ENCODE measurements at places on chromosomes 11 and 22.

DNA sequence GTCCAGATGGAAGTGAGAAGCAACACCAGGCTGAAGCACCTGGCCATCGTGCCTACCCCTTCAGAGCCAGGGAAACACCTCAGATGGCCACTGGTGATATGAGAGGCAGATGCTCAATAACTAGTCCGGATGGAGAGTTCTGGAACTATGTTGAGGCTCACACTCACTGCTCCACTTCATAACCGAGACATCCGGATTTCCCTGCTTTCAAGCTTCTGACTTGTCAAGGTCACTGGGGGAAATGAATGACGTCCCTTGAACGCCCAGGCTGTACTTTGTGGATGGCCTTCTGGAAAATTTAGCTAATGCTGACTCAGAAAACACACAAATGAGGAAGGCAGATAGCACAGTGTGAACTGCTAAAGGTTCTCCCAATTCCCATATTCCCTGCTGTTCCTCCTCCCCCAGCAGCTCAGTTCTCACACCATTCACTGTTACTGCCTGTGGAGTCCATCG lies at the start of gene LYVE1:
Gene LYVE1 (minus strand): TSS at position 180 of the 456 bp plus-strand sequence. CDS start 133 bp downstream, at position 47.
- DNase-seq: no peak

DNA sequence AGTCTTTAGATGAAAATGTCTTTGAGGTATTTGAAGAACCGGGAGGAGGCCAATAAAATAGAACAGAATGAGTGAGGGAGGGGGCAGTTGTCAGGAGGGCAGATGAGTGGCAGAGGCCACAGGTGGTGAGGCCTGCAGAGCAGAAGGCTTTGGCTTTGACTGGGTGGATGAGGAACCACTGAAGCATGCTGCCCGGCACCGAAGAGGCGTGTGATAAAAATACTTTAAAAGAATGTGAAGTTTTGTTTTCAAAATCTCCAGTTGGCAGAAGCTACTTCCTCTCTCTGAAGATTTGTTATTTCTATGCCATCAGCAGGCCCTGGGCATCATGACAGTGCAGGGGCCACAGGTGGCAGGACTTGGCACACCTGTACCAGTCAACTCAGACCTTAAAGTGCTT lies 6.3 kb downstream of the MS4A12 start:
- no peak for DNase-seq

DNA sequence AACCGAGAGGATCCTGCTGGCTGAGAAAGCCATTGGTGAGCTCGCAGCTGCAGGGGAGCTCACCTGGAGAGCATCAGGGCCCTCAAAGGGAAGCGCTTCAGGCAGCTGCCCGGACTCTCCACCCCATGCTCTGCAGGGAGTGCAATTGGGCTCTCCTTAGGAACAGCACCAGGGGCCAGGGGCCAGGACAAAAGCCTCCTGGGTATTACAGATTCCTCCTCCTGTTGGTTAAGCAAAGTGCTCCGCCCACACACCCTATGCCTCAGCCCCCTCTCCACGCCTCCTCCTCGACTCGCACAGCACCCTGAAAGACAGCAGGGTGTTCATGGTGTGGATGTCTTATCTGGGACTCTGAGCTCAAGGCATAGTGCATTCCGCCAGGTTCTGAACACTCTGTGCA lies 139.9 kb downstream of the SHANK2 start:
- no peak for DNase-seq

DNA sequence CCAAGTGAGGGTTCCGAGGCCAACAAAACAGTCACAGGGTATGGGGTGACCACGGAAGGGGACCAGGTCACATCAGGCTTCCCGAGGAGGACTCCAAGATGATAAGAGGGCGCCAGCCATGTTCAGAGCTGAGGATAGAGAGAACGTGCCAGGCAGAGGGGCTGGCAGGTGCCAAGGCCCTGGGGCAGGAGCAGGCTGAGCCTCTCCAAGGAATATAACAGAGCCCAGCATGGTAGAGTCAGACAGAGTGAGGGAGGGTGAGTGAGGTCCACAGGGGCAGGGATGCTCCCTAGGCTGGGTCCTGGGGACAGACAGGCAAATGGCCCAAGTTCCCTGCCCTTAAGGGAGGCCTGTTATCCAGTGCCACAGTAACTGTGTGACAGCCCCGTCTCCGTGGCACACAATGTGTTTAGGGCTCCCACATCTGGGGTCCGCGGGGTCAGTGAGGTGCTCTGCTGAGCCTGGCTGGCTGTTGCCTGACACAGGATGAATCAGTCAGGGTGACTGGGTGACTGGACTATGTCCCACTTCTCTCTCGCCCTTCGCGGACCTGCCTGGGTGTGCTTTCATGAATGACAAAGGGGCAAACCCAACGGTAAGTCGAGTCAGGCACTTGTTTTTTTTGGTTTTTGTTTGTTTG lies 105.3 kb downstream of the MPPED1 start:
- no peak for DNase-seq

GRCh38 chr11:103920449-103920848 lies 116.0 kb upstream of the DDI1 start:
- DNase-seq: no peak

DNA sequence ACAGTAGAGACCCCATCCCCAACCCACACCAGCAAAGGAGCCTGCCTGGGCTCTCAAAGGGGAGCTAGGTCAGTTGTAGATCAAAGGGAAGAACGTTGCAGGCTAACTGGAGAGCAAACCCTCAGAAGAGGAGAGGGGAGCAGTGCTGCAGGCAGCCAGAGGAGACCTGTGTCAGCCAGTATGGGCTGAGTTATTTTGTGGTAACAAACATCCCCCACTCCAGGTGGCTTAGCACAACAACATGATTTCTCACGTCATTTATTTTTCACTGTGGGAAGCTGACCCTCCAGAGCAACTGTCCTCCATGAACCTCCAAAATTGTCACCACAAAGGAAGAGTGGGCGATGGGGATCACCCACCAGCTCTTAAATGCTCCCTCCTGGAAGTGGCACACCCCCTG lies 19.8 kb upstream of the SHANK2 start:
- DNase-seq: no peak

DNA sequence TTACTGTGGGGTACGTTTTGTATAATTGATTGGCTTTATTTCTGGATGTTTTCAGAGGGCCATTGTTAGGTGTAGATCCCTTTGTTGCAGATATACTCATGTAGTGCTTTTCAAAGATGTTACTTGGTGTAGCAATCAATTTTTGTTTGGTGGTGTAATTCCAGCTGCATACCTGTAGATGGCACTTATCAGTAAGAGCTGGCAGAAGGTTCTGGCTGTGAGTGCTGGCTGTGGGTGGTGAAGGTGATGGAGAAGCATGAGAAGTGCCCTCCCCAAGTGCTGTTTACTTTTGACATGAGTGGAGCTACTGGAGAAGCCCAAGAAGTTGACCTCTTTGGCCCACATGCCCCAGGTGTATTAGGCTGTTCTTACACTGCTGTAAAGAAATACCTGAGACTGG lies 1074.9 kb downstream of the FAM181B start:
- DNase-seq: no peak

- no peak for DNase-seq
Measured at GRCh38 chr11:83600661-83601060, 314.5 kb upstream of the CCDC90B start.

DNA sequence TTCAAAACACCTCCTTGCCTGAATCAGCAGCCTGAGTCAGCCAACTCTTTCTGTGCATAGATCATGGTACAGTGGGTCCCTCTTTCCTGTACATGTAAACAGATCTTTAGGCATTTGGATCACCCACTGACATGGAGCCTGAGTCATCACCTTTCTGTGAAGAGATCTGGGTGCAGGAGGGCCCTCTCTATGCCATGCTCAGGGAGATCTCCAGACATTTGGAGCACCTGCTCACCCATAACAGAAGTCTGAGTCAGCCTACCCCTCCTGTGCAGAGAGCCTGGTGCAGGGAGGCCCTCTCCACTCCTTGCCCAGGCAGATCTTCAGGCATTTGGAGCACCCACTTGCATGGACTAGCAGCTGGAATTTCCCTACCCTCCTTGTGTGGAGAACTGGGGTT lies 56.2 kb upstream of the GLYAT start:
- DNase-seq: no peak

GRCh38 chr22:49561338-49561737 lies 266.3 kb downstream of the BRD1 start:
- no peak for DNase-seq

DNA sequence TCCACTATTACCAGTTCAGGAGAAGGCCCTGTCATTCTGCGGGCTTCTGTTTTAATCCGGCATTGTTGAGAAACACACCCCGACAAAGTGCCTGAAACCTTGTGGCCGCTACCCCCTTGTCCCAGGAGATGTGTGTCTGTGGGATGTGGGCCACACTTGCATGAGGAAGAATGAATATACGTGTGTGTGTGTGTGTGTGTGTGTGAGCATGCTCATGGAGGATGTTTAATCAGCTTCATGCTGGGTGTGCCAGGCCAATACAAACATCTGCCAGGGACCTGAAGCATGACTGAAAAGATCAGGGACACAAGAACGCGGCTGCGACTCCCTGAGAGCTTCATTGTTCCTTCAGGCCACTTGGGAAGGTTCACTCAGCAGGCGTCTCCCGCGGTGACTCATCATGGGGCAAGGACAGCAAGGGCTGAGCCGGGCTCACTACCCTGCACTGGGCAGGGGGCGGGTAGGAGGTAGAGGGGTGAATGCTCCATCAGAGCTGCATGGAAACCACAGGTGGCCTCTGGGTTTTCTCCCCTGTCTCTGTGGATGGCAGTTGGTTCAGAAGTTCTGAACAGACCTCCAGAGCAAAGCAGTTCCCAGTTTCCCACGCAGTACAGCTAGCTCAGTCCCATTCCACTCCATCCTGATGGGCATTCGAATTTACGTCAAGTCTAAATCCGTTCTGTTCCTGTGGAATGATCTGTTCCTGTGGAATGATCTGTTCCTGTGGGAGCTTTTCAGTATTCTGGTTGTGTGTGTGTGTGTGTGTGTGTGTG lies 7.0 kb upstream of the MALAT1 start:
- no peak for DNase-seq

- DNase-seq: peak; percentile 58
Measured at GRCh38 chr22:39900306-39901227, at the start of gene GRAP2. Gene GRAP2, plus strand, starts transcription at chr22:39901084. Its CDS starts 46,023 bp downstream, at chr22:39947107.

DNA sequence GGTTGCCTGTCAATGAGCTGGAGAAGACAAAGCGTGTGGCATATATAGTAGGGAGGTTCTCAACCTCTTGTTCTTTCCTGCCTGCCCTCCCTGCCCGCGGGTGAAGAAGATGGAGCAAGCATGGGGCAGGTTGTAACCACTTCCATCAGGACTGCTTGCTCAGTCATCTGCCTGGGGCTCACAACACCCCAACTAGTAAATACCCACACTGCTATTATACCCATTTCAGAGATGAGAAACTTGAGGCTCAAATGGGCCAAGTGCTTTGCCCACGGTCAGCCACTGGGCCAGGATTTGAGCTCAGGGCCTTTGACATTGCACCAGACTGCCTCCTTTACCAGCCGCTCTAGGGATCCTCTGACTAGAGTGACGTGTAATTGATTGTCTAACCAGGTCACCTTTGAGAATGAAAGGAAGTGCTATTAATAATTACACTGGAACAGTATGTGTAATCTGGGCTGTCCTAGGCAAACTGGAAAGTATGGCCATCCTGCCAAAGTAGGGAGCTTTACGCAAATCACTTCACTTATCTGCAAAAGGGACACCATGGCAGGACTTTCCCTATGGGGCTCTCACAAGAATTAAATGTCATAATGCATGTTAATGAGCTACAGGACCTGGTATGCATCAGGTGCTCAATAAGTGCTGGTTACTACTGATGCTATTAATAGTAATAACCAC lies 2.8 kb upstream of the CDC42EP1 start:
- DNase-seq: no peak

DNA sequence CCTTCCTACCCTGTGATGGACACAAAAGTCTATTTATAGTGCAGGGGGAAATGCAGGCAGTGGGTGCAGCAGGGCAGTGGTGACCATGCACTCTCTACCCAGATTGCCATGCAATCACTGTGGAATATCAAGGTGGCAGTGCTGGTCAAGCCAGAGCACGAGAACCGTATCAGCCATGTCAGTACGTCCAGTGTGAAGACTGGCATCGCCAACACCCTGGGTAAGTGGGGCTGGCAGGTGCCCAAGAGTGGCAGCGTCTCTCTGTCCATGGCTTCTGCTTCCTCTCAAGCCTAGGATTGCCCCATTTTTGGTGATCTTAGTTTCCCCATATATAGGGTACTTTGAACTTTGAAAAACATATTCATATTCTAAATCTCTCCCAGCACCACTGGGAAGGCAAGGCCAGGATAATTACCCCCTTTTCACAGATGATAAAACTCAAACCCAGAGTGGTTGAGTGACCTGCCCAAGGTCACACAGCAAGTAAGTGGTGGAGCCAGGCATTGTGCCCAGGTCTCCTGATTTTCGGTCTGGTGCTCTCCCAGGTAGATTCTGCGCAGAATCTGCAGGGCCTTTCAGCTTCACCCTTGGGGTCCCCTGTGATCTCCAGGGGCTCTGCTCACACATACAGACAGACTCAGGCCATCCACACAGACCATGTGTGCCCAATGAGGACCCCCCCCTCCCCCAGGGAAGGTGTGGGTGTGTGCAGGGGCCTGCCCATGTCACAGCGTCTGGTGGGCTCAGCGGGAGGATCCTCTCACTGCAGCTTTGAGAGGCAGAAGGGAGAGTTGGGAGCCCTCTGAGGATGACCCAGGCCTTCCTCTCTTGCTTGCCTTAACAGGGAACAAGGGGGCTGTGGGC lies 7.1 kb downstream of the INPPL1 start:
- DNase-seq: no peak

DNA sequence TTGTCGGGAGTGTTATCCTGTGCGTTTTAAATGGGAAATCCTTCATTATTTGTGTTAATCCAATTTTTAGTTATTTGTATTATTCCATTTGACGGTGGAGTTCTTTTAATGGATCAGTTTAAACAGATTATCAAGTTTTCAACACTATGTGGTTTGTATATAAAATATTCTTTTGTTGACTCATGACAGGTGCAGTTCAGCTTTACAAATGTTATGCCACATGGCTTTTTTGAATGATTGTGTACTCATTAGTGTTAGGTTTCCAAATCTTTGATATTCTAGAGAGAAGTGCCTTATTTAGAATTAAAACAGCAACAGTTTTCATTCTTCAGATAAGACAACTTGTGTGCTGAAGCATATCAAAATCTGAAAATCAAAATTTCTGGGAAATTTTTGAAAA lies 2.4 kb downstream of the JAM3 start:
- no peak for DNase-seq

DNA sequence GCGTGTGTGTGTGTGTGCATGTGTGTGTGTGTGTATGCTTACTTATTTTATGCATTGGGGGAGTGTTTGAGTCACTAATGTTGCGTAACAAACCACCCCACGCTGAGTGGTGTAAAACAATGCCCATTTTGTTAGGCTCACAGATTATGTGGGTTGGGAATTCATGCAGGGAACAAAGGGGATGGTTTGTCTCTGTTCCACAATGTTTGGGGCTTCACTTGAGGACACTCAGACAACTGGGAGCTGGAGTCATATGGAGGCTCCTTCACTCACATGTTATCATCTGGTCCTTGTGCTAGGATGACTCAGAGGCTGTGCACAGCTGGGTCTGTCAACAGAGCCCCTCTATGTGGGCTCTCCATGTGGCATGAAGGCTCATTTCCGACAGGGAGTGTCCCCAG lies 51.3 kb upstream of the LARGE1 start:
- DNase-seq: no peak

All from stimulated activated CD8-positive, alpha-beta memory T cell treated with anti-CD3 and anti-CD28 coated beads, Interleukin-15, amount 100 ng/mL, for 4 hours (primary cell).